ENCODE measurements at places on chromosomes 13 and 19. TPM values are rescaled to one million over a fixed set of nuclear protein-coding genes. Genes with fewer than 3 reads are reported as not detected.

Gene SLC46A3
- total RNA-seq: 4.6 TPM

Gene ZNF414
- total RNA-seq: 3.7 TPM

Gene KLK12
- 0.23 TPM for total RNA-seq

Gene CERS4
- 7.3 TPM for total RNA-seq

Gene TNFSF9
- total RNA-seq: 31.5 TPM

Gene ZNF541
- total RNA-seq: not detected

Gene CEACAM16
- total RNA-seq: not detected

Gene LILRB2
- total RNA-seq: not detected

Gene SMIM24
- total RNA-seq: not detected

Data from hair follicular keratinocyte (primary cell).